ENCODE measurements at places on chromosomes 5 and 9.

DNA sequence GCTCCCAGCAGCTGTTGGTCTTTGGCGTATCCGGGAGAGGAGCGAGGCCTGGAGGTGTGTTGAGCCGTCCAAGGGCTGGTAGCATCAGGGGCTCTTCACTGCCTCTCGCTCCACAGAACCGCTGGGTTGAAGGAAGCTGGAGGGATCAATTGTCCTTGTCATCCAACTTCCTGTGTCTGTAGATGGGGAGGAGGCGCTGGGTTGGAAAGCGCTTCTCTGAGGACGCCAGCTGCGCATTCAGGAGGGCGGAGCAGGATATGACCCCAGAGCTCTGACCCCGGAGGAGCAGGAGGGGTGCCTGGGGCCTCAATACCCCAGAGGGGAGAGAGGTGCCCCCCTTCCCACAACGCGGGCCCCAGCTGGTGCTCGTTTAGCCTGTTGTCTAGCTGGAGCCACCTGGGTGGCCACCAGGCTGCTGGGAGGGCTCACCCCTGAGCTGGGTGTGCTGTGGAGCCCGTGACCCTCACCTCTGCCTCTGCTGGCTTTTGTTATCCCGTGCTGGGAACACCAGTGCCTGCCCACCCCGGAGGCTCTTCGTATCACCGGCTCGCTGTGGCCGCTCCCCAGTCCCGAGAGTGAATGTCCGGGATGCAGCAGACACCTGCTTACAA, 2.0 kb upstream of the DBH start:
- peak; percentile 54 for DNase-seq

GRCh38 chr9:89219637-89220036, 41.0 kb upstream of the SHC3 start:
- no peak for DNase-seq

GRCh38 chr5:99059685-99060084, 130.9 kb upstream of the CHD1 start:
- no peak for DNase-seq

DNA sequence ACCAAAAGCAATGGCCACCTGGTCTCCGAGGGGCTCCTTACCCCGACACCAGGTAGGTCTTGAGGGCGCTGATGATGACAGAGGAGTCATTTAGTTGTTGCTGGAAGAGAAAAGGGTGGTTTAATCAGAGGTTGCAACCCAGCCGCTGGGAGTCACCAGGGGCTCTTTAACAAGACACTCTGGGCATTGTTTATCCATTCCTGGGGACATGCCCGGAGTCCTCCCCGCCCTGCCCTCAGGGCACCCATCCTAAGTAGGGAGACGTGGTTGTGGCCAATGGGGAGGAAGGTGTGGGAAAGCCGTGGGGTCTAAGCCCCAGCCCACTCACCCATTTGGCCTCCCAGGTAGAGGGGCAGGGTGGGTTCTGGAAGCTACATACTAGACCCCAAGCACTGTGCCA, 3.1 kb downstream of the PTGES2 start:
- DNase-seq, result no peak

DNA sequence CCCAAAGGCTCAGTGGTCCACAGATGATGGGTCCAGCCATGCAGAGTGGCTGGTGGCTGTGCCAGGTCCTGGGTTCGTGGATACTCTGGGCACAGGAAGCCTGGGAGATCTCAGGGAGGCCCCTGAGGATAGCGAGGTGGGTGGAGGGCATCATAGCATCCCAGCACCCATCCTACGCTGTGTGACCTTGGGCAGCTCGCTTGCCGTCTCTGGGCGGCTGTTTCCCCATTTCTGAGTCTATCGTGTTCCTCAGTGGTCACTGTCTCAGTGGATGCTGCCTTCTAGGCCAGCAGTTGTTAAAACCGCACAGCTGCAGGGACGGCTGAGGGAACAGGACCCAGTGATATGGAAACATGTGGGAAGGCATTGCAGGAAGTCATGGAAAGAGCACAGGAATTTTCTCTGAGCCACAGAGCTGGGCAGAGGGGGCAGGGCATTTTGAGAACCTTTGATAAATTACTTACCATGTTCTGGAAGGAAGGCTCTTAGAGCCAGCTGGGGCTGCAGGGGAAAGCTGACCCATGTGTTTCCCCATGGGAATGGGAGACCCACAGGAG, 86.4 kb upstream of the COL5A1 start:
- DNase-seq, result no peak

- DNase-seq, result no peak
Observed at GRCh38 chr5:53397845-53398244, 82.6 kb upstream of the FST start.

- no peak for DNase-seq
Observed at GRCh38 chr5:27290172-27290571, 251.8 kb upstream of the CDH9 start.

- no peak for DNase-seq
Observed at GRCh38 chr5:129069292-129069691, 25.3 kb upstream of the ISOC1 start.

- DNase-seq, result peak; percentile 53
Observed at GRCh38 chr9:134570151-134570621, 71.4 kb upstream of the COL5A1 start.

GRCh38 chr5:73437101-73437776, 11.3 kb downstream of the FOXD1 start:
- peak; percentile 38 for DNase-seq

DNA sequence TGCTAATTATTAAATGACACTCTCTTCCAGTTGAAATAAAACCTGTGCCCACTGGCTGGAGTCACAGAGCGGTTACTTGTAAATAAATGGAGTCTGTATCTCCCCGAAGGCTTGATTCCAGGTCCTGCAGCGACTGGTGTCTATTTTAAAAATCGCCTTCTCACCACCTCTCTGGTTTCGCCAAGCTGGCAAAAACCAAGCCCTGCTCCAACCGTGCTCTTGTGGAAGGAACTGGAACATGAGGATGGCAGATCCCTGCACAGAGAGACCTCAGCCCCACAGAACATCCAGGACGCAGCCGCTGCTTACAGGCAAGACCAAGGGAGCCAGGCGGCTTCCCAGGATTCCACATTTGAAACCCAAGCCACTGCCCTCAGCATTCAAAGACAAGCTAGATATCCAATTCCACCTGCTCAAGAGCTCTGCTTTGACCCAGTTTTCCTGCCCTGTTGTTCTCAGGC, 15.0 kb downstream of the SEMA4D start:
- DNase-seq, result no peak

GRCh38 chr5:58963361-58963760, 380.5 kb downstream of the RAB3C start:
- no peak for DNase-seq

DNA sequence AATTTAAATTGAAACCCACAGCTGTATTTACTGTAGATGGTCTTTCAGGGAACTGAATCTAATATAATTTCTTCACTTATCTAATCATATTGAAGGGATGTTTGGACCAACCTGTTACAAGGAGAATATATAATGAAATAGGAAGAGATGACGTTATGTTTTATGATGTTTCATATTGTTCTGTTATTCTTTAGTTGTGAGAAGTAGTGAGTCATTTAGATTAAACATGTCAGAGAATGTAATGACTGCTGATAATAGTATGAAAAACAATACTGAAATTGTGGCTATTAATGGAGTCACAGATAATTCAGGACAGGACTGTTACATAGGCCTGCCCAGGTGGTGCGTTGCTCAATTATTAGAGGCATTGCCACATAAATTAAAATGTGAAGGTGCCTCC, 1993.4 kb downstream of the EFNA5 start:
- DNase-seq, result no peak

DNA sequence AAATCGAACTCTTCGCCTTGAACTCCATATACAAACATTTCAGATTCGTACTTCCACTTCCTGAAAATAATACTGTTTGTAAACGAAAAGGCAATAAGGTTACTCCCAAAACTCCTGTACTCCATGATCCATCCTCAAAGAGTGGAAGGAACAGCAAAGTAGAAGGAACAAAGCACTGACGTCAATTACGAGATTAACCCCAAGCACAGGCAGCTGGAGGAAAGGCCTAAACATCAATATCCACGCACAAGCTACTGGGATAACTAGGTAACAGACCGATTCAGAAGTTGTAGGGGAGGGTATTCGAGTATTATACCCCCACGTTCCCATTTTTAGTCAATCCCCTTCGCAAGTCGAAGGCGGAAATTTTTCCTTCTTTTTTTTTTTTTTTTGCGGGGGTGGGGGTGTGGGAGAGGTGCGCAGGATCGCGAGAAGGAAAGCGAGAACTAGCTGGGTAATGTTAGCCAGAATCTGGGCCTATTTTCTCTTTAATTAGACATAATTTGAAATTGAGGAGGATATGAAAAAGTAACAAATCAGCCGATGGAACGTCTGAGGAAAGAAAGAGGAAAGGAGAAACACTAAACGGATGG, 909 bp downstream of the AFF4 start:
- DNase-seq, result peak; percentile 2

- no peak for DNase-seq
Observed at GRCh38 chr5:32500181-32500580, 55.6 kb upstream of the ZFR start.

GRCh38 chr5:145887217-145887616, 14.4 kb upstream of the GRXCR2 start:
- no peak for DNase-seq

DNA sequence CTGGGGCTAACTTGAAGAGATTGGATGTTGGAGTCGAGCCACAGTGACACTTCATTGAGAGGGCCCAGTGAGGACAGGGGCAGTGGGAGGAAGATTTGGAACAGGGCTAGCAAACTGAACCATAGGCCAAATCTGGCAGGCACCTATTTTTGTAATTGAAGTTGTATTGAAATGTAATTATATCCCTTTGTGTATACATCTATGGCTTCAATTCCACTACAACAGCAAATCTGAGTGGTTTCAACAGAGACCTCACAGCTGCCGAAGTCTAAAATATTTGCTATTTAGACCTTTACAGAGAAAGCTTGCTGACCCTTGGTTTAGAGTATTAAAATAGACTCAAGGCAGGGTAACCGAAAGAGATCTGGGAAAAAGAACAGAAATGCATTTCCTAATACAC, 4.7 kb upstream of the TNFSF8 start:
- DNase-seq, result no peak

DNA sequence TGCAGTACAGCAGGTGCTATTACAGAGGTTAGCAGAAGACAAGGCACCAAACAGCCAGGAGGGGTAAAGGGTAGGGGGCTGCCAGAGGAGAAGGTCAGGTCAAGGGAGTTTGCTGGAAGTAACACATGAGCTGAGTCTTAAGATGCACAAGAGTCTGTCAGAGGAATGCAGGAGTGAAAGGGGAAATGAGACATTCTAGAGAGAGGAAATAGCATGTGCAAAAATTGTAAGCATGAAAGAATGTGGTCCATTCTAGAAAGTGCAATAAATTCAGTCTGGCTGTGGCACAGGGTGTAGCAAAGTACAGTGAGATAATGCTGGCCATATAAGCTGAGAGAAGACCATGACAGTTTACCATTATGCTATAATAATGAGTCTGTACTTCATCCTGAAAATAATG, 6.6 kb downstream of the GOLGA1 start:
- DNase-seq, result no peak

GRCh38 chr5:116297296-116297814, 212.5 kb downstream of the COMMD10 start:
- no peak for DNase-seq

- no peak for DNase-seq
Observed at GRCh38 chr9:110255463-110256379, 586 bp downstream of the TXN start.

DNA sequence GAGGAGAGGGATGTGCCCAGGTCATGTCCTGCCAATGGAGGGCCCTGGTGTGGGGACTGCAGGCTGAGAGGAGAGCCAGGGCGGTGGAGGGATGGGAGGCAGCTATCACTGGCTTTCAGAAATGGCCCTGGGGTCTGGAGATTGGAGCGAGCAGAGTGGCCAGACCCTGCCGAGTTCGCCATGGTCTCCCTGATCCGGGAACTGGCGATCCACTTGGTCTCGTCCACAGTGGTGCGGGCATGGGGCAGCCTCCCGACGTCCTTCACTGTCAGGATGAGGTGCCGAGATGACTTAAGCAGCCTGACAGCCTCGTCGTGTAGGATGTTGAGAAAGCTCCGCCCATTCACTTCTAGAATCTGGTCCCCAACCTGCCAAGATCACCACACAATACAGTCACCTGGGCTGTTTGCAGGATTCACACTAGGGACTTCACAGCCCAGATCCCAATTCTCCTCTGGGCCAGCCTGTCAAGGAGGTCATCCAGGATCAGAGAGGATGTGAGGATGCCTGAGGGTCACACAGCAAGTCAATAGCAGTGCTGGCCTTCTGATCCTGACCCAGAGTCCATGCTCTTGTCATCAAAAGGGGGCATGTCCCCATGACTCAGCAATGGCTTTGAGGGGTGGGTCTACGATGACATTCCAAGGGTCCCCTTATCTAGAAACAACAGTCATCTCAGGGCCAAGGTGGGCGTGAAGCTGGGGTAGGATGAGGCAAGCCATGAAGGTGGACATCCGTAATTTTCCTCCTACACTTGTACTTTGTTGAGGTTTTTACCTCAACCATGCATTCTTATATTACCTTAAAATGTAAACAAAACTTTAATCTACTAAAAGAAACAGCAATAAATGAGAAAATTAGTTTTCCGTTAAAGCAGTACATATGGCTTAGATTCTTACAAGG, 38.5 kb upstream of the AKNA start:
- no peak for DNase-seq

Data from NCI-H1092 (cell line).